ENCODE measurements at places on chromosomes 3 and 15.
A peak's percentile ranks its signal among the peaks of the same experiment; 100 is the strongest.

- no peak for DNase-seq
Observed at GRCh38 chr3:128011140-128011539, 41.1 kb upstream of the SEC61A1 start.

DNA sequence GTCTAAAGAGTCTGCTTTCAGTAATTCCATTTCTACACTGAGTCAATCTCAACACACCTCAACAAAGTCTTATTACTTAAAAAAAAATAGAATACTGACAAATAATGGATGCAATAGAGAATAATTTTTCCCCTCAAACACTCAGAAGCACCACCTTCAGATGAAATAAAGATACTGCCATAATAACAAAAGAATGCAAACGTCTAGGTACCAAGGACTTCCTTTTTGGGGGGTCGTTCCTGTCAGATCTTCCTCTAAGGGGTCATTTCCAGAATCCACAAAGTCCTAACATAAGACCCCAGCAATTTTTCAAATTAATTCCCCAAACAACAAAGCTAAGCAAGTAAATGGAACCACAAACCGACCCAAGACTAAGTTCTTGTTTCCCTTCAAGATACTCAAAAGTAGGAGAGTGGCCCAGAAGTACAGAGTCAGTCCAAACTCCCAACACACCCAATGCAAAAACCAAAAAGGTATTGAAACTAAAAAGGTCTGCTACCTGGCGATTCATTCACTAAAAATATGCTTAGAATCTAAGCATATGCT is 1.3 kb downstream of the RYK start:
- DNase-seq, result no peak

GRCh38 chr3:11386465-11387113 is 114.4 kb downstream of the ATG7 start:
- no peak for DNase-seq

- DNase-seq, result no peak
Observed at GRCh38 chr3:129603561-129603942, 2.9 kb downstream of the PLXND1 start.

DNA sequence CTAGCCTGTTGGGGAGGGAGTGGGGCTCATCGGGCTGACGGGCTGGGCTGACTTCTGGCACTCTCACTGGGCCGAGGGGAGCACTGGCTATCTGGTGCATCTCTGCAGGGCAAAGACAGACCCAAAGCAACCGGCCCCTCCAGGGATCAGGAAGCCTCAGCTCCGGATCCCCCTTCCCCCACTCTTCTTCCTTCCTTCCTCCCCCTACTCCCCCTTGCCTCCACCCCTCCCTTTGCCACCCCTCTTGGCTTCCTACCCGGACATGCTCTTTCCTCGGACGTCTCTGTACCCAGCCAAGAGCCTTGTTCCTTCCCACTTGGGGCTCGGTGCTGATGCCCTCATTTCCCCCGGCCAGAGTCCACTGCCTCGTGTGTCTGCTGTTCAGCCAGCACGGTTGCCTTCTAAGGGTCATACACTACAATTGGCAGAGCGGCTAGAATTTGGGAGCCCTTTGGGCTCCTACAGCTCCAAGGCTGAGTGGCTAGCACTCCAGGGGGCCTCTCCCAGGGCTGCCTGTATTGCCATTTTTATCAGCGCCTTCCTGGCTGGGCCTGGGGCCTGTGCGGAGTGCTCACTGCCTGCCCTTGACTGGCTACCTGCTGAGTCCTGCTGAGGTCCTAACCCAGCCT is 10.9 kb downstream of the SEMA3F start:
- DNase-seq, result no peak

DNA sequence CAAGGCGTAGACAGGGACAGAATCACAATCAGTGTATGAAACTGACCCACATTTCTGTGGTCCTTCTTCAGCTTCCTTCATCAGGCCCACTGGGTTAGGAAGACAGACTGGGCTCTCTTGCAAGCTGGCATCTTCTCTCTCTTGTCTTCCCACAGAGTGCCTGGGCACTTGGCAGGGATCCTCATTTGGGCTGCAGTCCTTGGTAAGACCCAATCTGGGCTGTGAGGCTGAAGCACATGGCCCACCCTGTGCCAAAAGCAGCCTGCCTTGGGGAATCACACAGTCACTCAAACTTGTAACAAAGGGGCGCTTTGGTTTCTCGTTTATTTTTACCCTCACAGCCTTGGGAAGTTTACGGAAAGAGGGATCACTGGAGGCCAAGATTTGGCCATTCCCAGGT is 8.2 kb upstream of the EPHB3 start:
- no peak for DNase-seq

- no peak for DNase-seq
Observed at GRCh38 chr3:65535260-65535659, 503.5 kb downstream of the MAGI1 start.

DNA sequence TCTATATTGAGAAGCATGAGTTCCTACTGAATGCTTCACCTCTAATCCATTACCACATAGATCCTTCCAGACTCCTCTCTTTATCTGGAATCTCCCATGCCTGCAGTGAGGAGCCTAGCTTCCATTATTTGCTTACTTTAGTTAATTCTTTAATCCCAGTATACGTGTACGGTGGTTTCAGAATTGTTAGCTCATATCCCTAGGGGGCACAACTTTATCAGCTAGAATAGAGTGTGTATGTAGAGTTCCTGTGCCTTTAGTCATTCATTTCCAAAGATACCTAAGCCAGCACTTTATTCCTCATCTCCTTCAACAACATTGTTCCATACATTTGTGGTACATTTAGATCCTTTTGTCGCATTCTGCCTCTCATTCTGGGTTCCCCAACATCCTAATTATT is 226.0 kb downstream of the TJP1 start:
- peak; percentile 5 for DNase-seq

GRCh38 chr3:114406922-114407321 is 113.1 kb downstream of the TIGIT start:
- no peak for DNase-seq

DNA sequence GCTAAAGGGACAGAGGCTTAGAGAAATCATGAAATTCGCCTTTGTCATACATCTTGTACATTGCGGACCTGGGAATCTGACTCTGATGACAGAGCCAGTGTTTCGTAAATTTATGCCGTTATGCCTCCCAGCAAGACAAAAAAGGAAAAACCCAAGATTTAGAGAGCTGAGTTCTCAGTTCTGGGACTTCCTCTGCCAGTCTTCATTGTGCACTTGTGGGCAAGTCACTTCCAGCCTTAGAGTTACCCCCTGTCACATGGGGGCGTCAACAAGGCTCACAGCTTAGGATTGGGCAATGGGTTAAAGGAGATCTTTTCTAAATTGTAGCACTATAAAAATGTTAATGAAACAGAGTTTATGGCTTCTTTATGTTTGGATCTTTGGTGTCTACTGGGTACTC is 41.9 kb upstream of the MITF start:
- DNase-seq, result no peak

DNA sequence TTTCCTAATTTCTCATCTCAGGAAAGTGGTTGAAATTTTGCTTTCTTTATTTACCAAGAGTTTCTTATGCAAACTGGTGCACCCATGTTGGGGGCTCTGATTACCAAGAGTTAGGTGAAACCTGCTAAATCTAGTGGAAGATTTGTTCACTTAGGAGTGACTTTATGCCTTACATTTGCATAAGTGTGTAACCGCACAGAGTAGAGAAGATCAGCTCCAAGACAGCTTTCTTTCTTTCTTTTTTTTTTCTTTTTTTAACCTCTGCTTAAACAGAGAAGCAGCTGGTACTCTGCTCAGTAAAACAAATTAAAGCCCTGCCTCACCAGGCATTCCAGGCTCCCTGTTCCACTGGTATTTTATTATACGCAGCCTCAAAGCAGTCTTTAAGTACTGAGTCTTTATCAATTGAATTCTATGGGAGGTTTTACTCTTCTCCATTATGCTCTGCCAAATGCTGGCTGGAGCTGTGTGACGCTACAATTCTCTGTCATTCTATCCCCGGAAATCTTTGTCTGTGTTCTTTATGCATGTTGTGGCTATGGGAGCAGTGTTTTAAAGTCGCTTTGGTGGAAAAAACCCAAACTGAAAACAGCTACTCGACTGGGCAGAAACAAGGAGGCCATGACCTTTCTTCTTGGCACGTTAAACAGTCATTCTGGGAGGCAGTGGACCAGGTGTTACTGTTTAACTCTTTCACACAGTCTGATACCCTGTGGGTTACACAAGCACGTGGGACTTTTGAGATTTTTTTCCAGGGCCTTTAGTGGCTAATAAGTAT is 55.2 kb upstream of the GBE1 start:
- peak; percentile 17 for DNase-seq

GRCh38 chr15:37252530-37252929 is 152.2 kb upstream of the MEIS2 start:
- DNase-seq, result no peak

DNA sequence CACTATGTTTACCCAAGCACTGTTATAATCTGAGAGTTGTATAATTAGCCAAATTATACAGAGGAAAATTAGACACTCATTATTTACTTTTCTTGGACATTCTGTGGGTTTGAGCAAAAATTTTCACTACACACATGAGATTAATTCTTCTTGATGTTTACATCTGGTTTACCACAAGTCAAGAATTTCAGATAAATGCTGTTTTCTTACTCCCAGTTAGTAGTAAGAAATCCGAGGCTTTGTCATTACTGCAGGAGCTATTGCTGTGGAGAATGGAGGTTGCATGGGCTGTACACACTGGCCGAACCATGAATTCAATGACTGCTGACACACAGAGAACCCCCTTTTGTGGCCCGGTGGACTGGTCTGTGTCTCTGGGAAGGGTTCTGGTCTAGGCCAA is 207.7 kb upstream of the CFAP20DC start:
- no peak for DNase-seq

GRCh38 chr3:195080125-195080524 is 190.8 kb downstream of the XXYLT1 start:
- DNase-seq, result no peak

GRCh38 chr3:134364061-134364935 is 9.9 kb downstream of the AMOTL2 start:
- DNase-seq, result peak; percentile 94

DNA sequence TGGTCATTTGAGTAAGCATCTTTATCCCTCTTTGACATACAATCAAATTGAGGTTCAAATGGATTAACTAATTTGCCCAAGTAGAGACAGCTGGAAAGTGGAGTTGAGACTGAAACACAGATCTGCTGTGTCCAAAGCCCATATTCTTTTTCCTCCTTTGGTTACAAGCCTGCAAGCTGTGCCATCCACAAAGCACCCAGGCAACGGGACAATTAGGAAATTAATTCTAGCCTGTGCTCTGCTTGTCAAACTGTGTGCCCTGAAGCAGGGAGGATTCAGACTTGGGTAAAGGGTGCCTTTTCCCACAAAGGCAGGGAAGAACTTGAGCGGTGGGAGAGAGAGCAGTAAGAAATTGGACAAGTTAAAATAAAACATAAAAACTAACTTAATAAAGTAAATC is 127.9 kb downstream of the DTWD1 start:
- no peak for DNase-seq

DNA sequence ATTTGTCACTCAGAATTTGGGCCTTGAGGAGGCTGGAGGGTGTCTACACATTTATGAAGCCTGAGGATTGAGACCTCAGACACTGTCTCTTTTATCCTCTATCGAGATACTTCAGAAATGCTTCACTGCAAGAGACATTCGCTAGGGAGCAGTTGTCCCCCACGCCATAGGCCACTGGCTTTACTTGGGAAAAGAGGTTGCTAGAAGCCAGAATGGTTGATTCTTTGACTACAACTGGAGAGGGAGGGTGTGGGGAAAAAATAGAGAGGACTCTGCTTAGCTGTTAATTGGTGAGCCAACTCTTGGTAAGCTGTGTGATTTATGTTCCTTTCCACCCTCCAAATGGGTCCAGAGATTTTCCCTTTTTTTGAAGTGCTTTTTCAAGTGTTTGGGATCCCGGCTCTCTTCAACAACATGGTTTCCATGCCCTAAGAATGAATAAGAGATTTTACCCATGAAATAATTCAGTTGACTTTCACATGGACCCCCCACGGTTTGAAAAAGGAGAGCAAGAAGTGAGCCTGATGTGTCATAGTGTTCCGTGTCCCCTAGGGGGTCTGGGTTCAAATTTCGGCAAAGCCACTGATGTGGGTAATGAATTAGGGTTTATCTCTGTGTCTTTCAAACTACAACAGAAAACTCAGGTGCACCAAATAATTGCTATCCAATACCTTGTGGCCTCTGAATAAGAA is 2.7 kb downstream of the BOC start:
- no peak for DNase-seq

DNA sequence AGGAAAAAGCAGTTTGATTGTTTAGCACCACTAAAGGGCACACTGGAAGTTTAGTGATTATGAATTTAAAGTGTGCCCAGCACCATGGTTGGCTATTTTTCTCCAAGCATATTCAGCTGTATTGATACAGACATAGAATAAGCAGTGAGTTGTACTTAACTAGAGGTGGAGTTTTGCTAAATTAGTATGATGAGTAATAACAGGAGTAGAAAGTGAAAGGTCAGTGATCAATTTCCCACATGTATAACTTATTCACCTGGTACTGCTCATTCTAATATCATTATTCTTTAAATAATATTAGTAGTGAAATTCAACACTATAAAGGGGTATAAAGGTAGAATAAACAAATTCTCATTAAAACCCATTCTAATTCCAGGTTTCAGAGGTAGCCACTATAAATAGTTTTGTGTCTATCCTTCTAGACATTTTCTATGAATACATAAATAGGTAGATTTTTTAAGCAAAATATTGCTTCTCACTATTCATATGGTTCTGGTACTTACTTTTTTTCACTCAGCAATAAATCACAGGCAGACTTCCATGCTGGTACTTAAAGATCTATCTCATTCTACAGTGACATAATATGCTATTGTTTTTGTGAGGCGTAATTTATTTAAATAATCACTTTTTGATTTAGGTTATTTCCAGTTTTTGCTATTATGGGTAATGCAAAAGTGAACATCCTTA is 732.9 kb downstream of the VGLL3 start:
- DNase-seq, result no peak

DNA sequence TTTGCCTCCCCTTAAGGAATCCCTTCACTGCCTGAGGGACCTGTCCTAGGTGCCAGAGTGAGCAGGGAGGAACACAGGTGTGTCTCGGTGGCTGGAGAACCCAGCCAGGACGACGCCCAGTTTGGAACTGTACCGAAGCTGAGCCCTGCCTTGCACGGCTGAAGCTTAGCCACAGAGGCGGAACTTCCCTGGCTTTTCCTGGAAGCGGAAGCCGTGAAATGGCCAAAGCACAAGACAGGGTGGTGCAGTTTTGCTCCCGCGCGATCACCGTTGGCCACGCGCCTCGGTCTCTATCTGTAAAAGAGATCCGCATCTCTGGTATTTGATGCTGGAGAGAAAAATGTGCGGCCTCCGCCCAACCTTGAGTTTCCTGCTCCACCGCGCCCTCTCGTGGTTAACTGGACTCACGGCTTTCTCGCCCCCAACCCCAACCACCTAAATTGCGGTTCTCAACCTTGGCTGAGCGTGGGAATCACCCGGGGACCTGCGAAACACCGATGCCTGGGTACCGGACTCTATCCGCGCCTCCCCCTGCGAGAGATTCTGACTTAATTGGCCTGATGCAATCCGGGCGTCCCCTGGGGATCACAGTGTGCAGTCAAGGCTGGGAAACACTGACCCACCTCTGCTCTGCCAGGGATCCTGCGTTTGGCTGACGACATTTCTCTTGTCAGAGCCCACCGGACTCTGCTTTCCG is 70.7 kb upstream of the ABHD2 start:
- DNase-seq, result peak; percentile 98

Measured in skeletal muscle cell (primary cell).